ENCODE measurements at places on chromosomes 11 and 22.

- no peak for DNase-seq
Observed at GRCh38 chr22:24801901-24802465, 4.0 kb upstream of the SGSM1 start.

DNA sequence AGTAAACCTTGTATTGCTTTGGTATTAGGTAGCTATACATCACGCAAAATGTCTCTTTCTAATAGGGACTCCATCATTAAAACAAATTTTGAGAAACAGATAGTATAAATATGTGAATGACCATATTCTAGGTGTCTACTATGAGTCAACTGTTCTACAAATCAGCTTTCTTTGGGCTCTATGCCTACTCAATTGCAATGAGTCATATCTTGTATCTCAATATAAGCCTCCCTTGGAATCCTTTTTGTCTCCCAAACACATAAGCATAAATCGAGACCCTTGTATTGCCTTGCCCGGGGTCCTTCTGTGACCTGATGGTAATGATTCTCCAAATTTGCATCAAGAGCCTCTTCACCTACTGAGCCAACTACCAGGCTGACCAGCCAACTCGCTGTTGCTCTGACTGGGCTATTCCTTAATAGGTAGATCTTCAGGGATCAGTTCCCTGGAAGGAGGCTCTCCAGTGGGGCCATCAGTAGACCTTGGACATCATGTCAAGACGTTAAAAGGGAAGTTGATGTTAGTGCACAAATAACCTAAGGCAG lies 22.2 kb downstream of the BLID start:
- no peak for DNase-seq

GRCh38 chr11:102837156-102837555 lies 6.3 kb downstream of the MMP3 start:
- no peak for DNase-seq

GRCh38 chr11:1894759-1895158 lies 3.1 kb upstream of the PRR33 start:
- DNase-seq: peak; percentile 25

GRCh38 chr11:468493-468892 lies 18.4 kb downstream of the PTDSS2 start:
- no peak for DNase-seq

GRCh38 chr11:125423247-125423849 lies 72.7 kb downstream of the FEZ1 start:
- peak; percentile 57 for DNase-seq

- peak; percentile 36 for DNase-seq
Observed at GRCh38 chr11:108224911-108225786, 2.3 kb downstream of the ATM start.

- DNase-seq: no peak
Observed at GRCh38 chr11:108985945-108986279, 321.0 kb downstream of the DDX10 start.

- DNase-seq: no peak
Observed at GRCh38 chr11:3664032-3664630, 7.1 kb downstream of the CHRNA10 start.

DNA sequence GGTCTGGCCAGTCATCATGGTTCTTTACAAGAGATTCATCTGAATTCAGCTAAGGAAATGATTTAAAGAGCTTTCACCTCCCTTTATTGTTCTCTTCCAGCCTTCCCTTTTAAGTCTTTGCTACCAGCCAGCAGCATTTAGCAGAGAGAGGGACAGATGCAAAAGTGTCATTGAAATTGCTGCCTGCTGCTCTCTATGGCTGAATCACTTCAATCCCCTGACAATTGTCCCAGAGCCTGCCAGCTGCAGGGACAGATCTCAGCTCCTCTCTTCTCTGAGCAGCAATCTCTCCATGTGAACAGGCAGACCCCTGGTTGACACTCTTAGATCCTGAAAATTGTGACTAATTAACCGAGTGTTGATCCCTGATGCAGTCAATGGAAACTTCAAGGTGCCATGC lies 816.9 kb upstream of the CCDC90B start:
- DNase-seq: no peak

DNA sequence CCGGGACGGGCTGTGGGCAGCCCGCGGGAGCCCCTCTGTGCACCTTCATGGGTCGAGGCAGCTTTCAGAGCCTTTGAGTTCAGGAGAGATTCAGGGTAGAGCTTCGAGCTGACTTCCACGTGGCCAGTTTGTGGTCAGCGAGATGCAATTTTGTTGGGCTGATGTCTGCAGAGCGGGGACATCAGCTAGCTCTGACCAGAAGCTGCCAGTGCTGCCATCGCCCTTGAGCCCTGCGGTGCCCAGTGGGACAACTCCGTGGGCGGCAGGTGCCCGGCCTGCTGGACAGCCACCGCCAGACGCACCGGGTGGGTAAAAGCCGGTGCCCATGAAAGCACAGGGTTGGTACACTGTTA lies 719 bp downstream of the TALDO1 start:
- no peak for DNase-seq

- DNase-seq: no peak
Observed at GRCh38 chr11:95344932-95345642, 114.1 kb upstream of the SESN3 start.
